CD4-positive, alpha-beta T cell treated with Interleukin-15 for 4 hours (primary cell): ENCODE measurements at places on chromosomes 3 and 15.

- DNase-seq = no peak
These were observed 5.3 kb downstream of the WDR6 start for GRCh38 chr3:49012441-49013017.

GRCh38 chr3:17162116-17162515 is 277.4 kb downstream of the PLCL2 start:
- DNase-seq = no peak

- no peak for DNase-seq
These were observed 420.2 kb upstream of the CCDC54 start for GRCh38 chr3:106957029-106957428.

DNA sequence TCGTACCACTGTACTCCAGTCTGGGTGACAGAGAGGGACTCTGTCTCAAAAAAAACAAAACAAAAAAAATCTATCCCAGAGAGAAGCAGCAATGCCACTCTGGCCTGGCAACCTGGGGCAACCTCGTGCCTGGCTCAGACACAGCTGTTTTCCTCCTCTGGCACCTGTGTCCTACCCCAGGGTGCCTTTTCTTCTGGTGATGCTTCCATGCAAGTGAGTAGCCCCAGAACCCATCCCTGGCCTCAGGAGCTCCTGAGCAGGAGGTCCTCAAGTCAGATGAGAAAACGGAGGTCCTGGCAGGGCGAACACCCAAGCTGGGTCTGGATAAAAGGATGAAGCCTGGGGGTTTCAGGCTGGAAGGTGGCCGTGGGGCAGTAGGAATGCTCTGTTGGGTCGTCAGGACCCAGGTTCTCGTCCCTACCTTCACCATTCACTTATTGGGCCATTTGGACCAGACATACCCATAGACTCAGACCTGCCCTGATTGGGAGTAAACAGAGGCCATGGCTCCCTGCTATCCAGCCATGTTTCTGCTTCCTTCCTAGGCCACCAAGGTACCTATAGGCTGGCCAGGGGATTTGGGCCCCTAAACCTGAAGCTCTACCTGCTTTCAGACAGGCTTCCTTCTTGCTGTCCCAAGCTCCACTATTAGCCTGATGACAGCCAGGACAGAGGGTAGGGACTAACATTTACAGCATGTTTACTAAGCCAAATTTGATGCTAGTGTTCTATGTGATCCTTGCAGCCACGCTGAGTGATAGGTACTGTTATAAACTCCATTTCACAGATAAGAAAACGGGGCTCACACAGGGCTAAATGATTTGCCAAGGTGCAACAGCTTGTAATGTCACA is 102.2 kb downstream of the DAPK2 start:
- no peak for DNase-seq

DNA sequence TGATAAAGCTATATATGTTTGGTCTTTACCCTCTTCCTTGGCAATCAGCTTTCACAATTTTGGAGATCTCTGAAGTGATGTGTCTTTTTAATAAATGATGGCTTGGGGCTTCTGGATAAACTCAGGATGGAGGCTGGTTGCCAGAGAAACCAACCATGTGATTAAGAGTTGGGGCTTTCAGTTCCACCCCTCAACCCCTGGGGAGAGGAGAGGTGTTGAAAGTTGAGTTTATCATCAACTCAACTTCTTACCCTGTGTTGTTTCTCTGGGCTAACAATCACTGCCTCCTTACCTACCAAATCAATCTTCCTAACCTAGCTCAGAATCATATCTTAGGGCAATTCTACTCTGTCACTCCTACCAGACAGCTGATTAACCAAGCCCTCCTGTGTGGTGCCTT is 735.8 kb downstream of the ZPLD1 start:
- DNase-seq = no peak
